ENCODE measurements at places on chromosomes 12 and 14.

DNA sequence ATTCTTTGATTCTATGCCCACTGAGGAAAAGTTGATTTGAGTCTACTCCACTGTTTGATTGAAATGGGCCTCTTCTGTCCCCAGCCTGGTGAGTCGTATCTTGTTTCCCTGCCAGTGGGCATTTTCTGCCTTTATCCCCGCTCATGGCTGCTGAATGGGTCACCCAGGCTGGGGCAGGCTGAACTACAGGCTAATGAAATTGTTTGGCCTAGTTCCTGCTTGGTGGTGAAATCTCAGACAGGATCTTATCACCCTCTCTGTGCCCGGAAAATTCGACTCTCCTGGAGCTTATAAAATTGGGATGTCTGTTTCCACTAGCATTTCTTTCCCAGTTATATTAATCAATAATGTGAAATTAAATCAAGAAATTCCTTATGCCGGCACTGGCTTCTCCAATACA is 65.0 kb downstream of the CHST11 start:
- DNase-seq, result no peak

DNA sequence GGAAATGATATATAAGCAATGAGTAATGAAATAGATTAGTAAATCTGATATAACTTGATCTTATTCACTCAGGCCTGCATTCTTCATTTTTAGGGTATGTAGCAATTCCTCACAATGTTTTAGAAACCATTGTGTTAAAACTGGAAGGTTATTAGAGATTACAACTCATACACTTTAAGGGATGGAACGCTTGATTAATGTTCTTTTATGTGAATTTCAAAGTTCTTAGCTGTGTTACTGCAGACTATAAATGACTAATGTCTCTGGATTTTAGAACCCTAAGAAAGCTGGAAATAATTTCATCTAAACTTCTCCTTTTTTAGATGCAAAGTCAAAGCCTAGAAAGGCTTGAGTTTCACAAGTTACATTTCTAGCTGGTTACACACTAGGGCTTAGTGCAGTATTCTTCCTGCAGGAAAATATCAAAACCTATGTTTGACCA is 148.2 kb upstream of the CLEC14A start:
- no peak for DNase-seq

GRCh38 chr12:57724003-57724935 is 14.3 kb downstream of the AGAP2 start:
- DNase-seq, result no peak

GRCh38 chr12:57193706-57194245 is 22.8 kb upstream of the NXPH4 start:
- no peak for DNase-seq

DNA sequence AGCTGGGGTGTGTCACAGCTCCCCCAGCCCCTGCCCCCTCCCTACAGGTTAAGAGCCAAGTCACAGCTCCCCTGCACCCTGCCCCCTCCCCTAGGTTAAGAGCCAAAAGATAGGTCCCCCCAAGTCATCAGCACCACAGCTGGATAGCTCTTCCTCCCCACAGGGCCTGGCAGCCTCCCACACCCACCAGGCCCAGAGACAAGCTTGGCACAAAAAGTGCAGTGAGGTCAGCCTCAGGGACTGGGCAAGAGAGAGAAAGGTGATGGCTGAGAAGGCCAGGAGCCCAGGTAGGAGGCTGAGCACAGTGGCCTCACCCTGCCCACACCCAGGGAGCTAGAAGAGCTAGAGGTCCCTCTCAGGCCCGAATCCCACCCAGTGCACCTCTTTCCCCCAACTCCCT is 8.7 kb downstream of the ITGA7 start:
- DNase-seq, result no peak

DNA sequence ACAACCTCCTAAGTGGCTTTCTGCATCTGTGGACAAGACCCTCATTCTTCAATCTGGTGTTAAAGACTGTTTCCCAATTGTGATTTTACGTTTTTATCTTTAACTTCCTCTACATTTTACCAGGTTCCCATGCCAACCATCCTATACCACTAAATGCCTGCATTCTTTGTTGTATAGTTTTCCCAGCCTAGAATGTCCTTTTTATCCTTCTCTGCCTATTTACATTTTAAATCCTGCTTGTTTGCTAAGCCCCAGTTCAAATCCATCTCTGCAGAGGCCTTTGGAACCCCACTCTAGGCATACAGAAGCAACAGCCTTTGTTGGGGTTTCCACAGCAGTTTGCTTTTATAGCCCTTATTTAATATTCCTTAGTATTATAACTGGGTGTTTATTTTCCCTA is 325.1 kb upstream of the DDHD1 start:
- no peak for DNase-seq

- DNase-seq, result no peak
These were observed 21.2 kb downstream of the ASB2 start for GRCh38 chr14:93954900-93955849.

GRCh38 chr12:121325922-121326396 is 26.3 kb downstream of the ANAPC5 start:
- no peak for DNase-seq

GRCh38 chr12:62166525-62166924 is 93.7 kb upstream of the USP15 start:
- DNase-seq, result no peak

- DNase-seq, result no peak
These were observed 70.4 kb downstream of the FUT8 start for GRCh38 chr14:65482757-65483438.

GRCh38 chr14:79062226-79062625 is 892.1 kb downstream of the NRXN3 start:
- DNase-seq, result no peak

DNA sequence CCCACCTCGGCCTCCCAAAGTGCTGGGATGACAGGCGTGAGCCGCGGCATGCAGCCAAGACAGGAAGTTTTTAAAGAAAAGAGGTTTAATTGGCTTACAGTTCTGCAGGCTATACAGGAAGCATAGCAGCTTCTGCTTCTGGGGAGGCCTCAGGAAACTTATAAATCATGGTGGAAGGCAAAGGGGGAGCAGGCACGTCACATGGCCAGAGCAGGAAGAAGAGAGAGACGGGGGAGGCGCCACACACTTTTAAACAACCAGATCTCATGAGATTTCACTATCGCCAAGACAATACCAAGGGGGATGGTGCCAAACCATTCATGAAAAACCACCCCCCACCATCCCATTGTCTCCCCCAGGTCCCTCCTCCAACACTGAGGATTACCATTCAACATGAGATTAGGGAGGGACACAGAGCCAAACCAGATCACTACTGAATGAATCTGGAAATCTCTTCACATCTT is 14.1 kb downstream of the CCDC63 start:
- DNase-seq, result no peak

- DNase-seq, result no peak
These were observed 4.4 kb upstream of the TINF2 start for GRCh38 chr14:24246765-24247212.

DNA sequence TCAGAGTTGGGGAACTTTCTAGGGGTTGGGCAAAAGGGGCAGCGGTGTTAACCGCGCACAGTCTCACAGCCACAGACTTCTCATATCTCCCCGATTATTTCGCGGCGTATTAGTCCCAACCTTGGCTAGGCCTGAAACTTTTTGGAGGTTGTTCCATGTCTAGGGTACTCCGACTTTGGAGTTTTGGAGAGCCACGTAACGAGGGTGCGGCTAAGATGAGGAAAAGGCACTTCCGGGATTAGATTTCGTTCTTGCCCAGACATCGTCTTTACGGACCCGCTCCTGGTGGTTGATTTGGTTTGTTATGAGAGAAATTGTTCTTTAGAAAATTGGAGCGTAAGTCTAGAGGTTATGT is 513 bp downstream of the CCNK start:
- DNase-seq, result no peak

DNA sequence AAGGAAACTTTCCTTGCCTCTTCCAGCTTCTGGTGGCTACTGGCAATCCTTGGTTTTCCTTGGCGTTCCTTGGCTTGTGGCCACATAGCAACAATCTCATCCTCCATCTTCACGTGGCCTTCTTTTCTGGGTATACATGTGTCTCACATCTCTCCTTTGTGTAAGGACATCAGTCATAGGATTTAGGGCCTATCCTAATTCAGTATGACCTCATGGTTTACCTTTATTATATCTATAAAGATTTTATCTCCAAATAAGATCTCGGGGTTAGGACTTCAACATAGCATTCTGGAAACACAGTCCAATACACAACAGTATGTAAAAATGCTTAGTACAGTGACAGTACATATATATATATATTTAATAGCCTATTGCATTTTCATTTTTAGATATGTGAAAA is 58.4 kb upstream of the LRIG3 start:
- no peak for DNase-seq

DNA sequence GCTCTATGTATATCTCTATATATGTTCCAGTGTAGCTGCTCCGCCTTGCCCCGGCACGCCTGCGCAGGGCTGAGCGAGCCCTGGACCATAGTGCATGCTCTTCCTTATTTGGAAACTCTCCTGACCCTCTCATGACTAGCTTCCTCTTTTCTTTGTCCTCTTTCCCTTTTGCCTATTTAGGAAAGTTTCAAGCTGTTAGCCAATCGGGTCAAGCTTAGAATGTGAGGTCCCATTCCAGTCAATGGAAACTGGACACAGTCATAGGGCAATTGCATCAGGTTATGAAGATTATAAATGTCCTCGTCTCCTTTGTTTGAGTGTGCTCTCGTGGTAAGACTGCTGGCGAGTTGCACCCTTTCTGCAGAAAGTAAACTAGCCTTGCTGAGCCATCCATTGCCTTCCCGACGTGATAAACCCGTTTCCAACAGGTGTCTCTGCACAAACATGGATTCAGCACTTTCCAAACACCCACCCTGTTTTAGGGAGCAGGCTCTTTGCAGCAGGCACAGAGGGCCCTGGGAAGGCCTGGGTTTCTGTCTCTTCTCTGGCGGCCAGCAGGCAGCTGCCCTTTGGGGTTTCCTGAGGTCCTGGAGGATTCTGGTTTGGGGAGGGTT is 30.9 kb downstream of the CCDC92 start:
- no peak for DNase-seq

DNA sequence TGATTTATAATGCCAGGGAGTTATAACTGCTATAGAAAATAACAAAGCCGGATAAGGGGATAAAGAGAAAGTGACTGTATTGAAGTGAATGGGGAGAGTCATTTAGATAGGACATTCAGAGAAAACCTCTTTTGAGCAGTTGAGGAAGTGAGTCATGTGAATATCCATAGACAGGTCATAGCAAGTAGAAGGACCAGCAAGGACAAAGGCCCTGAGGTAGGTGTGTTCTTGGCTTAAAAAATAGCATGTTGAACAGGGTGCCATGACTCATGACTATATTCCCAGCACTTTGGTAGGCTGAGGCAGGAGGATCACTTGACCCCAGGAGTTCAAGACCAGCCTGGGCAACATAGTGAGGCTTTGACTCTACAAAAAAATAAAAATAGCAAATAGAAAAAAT is 51.5 kb upstream of the RAP1B start:
- no peak for DNase-seq

DNA sequence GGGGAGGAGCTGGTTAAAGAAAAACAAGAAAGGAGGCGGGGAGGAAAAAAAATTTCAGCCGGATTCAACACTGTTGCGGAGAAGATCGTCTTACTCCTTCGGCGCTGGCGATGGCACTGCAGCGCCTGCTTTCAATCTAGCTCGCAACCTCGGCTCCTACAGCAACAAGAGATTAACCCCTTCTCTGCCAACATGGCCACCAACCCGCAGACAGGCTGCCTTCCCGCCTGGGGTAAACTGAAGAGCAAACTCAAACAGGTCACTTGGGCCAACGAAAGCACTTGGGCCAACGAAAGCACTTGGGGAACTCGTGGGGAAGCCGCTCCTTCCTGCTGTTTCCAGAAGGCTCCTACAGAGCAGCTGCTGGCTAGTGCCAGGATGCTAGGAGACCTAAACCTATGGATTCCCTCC is 73.7 kb downstream of the CIT start:
- no peak for DNase-seq

- DNase-seq, result peak; percentile 36
These were observed 4.5 kb upstream of the SETD1B start for GRCh38 chr12:121799156-121799841.

GRCh38 chr14:45426685-45427282 is 173.8 kb upstream of the MIS18BP1 start:
- peak; percentile 9 for DNase-seq

DNA sequence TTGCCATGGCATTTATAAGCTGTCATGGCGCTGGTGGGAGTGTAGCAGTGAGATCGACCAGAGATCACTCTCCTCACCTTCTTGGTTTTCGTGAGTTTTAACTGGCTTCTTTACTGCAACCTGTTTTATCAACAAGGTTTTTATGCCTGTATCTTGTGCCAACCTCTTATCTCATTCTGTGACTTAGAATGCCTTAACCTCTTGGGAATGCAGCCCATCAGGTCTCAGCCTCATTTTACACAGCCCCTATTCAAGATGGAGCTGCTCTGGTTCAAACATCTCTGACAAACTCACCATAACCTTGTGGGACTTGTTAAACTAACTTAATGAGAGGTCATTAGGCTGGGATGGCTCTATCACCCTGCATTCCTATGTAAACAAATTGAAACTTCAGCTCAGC is 151.3 kb downstream of the CAND1 start:
- no peak for DNase-seq

DNA sequence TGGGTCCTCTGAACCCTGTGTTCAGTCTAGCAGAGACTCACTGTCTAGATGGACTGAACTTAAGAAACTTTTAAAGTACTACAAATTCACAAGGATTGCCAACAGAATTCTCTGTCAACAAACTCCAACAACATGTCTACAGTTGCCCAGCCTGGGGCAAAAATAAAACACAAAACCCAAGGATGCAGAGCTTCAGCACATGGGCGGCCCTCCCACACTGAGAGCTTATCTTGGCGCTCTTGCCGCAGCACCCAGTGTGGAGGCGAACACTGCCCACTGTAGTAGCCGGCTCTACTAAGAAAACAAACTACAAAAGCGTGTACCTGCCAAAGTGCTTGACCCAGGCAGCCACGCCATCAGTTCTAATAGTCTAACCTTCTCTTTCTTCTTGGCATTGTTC is 66.7 kb downstream of the PTPN21 start:
- no peak for DNase-seq

GRCh38 chr12:108972358-108972757 is 48.5 kb downstream of the SVOP start:
- no peak for DNase-seq

GRCh38 chr12:39852346-39852745 is 232.7 kb upstream of the ABCD2 start:
- DNase-seq, result no peak

GRCh38 chr12:113359939-113360748 is 1.8 kb downstream of the PLBD2 start:
- no peak for DNase-seq

- DNase-seq, result no peak
These were observed 106.2 kb upstream of the CCDC91 start for GRCh38 chr12:28083840-28084678.

DNA sequence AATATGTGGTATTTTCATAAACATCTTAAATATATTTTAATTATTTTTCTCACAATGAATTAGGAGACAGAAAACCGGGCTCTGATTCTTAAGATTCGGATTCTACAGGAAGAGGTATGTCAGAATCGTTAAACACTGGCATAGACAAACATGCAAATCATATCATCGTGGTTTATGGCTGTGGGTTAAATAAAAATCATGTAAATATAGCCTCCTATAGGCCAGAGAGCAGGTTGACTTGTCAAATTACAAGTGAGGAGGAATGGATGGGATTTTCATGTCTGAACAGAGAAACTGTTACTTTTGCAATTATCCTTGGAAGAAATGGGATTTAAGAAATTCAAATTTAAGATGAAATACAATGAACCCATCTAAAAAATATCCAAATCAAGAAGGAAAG is 74.9 kb upstream of the BCAT1 start:
- no peak for DNase-seq

Measured in NCI-H1092 (cell line).